ENCODE measurements at places on chromosomes 5 and 9.

DNA sequence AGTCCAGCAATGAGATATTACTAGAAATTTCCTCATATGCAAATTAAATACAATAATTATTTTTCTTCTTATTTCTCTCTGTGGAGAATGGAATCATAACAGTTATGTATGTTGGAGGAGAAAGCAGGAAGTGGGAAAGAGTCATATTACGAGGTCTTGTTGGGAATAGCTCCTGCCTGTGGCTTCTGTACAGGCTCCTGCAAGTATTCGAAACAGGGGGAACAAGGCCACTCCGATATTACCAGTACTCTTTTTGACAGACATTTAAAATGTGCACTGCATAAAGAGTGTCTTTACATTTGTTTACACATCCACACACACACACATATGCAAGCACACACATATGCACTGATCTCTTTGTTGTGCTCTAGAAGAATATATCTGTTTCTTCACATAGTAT, 812.0 kb upstream of the ZNF608 start:
- DNase-seq, result no peak

DNA sequence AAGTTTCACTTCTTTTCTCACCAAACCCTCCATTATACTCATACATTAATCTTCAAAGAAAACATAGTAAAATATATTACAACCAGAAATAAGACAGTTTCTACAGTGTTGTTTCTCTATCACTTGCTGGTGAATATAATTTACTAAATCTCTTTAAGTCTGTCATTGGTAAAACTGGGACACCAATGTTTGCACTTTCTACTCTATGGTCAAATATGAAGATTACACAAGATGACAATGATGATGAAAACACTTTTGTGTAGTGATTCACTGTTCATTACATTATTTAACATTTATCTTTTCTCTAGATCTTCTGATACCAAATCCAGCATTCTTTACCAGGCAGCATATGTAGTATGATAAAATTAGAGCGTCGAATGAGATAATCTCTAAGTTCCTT, 459.1 kb downstream of the DMAC1 start:
- DNase-seq, result no peak

- DNase-seq, result no peak
Observed at GRCh38 chr5:137491121-137491520, 8.0 kb downstream of the SPOCK1 start.

- DNase-seq, result no peak
Observed at GRCh38 chr5:172881691-172882370, 47.8 kb downstream of the ERGIC1 start.

DNA sequence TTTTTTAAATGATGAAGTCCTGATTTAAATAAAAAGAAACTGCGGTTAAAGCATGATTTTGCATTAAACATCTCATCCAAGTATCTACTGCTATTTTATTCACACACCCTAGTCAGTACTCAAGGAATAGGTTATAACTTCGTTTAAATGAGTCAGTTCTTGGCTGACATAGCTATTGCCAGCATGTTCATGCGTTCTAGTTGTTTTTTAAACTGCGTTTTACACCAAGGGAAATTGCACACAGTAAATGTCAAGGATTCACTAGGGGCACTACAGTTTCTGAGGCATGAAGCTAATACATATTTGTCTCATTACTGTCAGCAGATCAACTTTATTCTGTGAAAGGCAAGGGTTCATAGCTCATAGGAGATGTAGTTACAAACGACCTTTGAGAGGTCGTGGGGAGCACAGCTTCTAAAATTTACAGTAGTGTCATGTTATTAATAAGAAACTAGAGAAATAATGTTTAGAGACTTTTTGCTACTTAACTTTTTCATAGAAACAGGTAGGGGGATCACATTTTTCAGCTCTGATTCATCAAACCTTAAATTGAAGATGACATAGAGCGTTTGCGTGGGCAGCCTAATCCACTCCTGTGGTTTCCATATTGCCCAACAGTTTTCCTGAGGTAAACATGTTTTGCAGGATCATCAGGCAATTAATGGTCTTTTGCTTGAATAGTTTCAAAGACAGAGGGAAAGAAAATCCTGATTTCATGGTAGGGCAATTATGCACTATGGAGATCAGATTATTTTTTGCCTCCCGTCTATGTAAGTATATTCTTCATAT, 2222.7 kb upstream of the WWC1 start:
- DNase-seq, result no peak

DNA sequence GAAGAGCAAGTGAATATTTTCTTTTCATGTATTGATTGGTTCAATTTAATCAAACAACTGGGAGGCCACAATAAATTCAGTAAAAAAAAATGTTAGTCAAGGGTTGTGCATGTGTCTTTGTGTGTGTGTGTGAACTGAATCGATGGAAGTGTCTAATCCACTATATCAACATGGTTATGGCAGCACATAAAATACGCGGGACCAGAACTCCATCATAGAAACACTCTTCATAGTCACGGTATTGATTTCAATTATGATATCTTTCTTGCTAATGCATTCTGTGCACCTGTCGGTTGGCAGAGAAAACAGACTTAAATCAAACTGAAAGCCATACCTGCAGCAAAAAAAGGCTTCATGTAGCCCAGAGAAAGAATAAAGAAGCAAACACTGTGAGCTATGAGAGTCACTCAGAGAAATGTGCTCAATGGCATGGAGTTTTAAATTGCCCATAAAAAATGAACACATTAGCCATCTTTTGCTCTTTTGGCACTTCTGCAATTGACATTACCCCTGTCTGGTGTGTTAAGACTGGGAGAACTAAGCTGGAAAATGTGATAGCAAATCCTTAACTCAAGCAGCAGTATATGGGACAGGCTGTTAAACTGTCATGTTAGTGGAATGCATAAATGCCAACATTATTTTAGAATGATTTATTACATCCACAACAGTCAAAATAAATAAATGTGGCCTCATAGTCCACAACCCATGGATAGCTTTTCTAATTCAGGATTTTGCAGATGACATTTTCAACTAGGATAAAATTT, 642.4 kb upstream of the C9orf72 start:
- DNase-seq, result no peak

GRCh38 chr9:129380961-129381401, 202.9 kb upstream of the IER5L start:
- DNase-seq, result no peak

DNA sequence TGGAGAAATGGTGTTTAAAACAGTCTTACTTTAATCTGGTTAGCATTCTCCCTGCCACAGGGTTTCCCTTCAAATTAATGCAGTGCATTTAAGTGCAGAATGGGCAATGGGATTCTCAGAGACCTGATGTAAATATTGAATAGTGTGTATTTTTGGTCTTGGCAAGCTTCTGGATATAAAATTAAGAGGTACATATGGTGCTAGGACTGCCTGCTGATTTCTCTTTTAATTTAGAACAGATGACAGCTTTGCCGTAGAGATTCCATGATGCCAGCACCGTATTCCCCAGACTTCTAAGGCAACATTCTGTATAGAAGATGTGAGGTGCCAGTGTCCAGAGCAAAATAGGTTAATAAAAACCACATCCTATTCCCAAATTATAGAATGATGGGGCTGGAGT, 1.9 kb downstream of the MTAP start:
- DNase-seq, result no peak

GRCh38 chr5:90612919-90613318, 54.3 kb downstream of the ADGRV1 start:
- no peak for DNase-seq

GRCh38 chr9:79829566-79830302, 258.0 kb downstream of the TLE4 start:
- DNase-seq, result no peak

- no peak for DNase-seq
Observed at GRCh38 chr5:6145616-6146237, 232.6 kb downstream of the MED10 start.

DNA sequence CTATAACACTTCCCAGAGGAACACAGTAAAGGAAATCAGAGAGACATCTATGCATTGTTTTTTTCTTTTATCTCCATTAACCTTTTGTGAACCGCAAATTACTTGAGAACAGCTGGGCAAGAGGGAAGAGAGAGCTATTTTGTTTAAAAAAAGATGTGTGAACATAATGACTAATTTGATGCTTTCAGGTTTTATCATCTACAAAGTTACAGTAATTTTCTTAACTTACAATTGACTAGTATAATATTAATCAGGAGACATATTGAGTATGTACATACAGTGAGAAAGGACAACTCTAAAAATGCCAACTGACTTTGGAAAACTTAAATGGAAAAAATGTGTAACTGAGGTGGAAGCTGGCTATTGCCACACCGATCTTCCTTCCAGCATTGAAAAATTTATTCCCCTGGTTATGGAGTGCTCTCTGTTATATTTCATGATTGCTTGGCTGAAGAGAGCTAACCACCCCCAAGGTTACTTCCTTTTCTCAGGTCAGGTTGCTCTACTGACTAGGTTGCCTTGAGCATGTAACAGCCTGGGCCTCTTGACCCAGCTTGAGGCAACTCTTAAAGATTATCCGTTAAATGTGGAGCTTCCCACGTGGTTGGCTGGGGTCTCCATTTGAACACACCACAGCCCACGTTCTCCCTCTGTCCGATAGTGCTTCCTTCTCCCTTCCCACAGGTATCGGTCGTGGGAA, 62.6 kb upstream of the C6 start:
- DNase-seq, result no peak

DNA sequence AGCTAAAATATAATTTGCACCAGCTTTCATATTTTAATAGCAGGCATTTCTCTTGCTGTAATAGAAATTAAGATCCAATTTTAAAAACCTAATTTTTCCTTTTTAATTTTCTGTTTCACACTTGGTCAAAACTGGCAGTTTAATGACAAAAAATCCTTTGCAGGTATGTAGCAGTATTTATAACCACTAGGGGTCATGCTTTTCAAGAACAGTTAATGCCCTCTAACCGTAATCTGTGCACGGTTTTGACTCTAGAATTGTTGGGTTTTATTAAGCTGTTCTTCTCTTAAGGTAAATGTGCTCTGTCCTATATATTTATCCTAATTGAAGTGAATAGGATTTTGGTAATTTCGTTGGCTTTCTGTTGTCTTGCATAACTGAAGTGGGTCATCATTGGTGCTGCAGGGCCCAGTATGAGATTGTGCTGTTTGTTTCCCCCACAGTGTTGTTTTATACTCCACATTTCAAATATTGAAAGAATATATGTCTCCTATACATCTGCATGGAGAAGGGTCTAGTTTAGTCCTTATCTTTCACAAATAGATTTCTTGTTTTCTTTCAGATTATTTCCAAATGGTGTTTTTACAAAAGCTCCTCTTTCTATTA, 107.4 kb downstream of the SCAMP1 start:
- DNase-seq, result no peak

- DNase-seq, result no peak
Observed at GRCh38 chr5:109326919-109327318, 82.9 kb downstream of the PJA2 start.

- DNase-seq, result no peak
Observed at GRCh38 chr9:89750117-89750791, 145.4 kb downstream of the GADD45G start.

DNA sequence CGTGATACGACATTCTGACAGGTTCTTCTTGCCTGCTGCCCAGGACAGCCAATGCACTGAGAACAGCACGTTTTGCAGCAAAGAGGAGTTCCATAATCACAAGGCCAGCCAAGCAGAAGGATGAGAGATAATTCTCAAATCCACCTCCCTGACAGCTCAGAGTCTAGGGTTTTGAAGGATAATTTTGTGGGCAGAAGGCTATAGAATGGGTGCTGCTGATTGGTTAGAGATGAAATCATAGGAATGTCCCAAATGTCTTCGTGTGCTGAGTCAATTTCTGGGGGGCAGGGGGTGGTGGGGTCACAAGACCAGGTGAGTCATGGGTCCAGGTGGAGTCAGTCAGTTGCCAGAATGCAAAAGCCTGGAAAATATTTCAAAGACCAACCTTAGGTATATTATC, 175.5 kb upstream of the SLC30A5 start:
- no peak for DNase-seq

GRCh38 chr9:109064963-109065702, 51.8 kb upstream of the CTNNAL1 start:
- no peak for DNase-seq

DNA sequence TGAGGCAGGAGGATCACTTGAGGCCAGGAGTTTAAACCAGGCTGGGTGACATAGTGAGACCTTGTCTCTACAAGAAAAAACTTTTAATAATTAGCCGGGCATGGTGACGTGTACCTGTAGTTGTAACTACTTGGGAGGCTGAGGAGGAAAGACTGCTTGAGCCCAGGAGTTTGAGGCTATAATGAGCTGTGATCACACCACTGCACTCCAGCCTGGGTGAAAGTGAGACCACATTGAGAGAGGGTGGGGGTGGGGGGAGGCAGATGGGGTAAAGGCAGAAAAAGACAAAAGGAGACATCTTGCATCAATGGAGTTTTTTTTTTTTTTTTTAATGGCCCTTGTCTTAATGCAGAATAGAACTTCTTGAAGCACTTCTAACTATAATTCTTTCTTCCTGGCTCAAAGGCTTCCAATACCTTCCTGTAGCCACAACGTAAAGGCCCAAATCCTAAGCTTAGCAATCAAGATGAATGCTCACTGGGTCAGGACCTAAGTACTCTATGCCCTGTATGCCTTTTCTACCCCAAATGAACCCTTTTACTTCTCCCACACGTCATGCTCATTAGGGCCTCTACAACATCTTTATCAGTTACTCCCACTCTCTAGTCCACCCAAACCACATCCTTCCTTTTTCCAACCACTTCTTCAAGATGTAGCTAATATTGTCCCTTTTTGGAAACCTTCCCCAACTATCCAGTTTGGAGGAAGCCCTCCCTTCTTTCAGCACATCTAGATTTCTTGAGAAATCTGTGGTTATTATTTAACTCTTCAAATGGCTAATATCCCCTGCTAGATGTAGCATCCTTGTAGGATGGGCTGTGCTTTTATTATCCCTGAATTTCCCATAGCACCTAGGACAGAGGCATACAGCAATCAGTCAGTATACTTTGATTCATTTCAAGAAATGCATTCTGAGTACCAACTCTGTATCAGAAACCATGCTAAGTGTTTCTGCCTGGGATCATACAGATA, 40.8 kb downstream of the CSF2 start:
- no peak for DNase-seq

- peak; percentile 52 for DNase-seq
Observed at GRCh38 chr9:35051069-35051967, 21.1 kb downstream of the VCP start.

DNA sequence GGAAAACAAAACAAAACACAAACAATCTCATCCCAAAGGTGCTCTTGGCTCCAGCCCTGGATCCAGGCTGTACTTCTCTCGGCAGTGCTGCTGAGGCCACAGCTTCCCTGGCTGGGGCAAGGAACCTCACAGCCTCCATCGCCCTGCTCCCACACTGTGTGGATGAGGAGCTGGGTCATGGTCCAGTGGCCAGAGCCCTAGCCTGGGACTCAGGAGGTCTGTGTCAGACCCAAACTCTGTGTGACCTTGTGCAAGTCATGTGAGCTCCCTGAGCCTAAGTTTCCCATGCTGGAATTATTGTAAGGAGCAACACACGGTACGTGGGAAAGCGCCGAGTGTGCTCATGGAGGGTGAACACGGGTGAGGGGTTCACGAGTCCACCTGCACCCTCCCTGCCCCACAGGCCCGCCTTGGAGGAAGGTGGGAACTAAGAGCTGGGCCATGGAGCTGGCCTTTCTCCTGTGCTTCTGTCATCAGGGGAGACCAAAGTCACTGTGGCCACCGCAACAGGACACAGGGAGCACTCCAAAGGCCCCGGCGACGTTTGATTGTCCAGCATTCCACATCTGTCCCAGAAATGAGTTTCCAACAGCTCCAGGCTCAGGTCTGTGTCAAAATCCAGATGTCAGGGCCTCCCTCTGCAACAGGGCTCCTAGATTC, 26.2 kb upstream of the SMU1 start:
- no peak for DNase-seq

Measured in stimulated activated CD4-positive, alpha-beta T cell treated with anti-CD3 and anti-CD28 coated beads, Interleukin-2, amount 100 ng/mL, for 48 hours (primary cell).